ENCODE measurements at places on chromosomes 5 and 9.

- ATAC-seq = no peak
These were observed 34.9 kb downstream of the SYK start for GRCh38 chr9:90836411-90837080.

GRCh38 chr9:133887540-133888047 lies 104.5 kb downstream of the VAV2 start:
- ATAC-seq = peak; percentile 34

GRCh38 chr9:69180670-69181069 lies 6.6 kb downstream of the TJP2 start:
- peak; percentile 89 for ATAC-seq

GRCh38 chr5:170273968-170274710 lies 23.4 kb downstream of the LCP2 start:
- ATAC-seq = peak; percentile 88

- peak; percentile 78 for ATAC-seq
These were observed at the start of gene SNCAIP for GRCh38 chr5:122311961-122312590. TSS of gene SNCAIP (plus strand) at chr5:122312237. CDS start at chr5:122391135, 78,898 bp downstream.

DNA sequence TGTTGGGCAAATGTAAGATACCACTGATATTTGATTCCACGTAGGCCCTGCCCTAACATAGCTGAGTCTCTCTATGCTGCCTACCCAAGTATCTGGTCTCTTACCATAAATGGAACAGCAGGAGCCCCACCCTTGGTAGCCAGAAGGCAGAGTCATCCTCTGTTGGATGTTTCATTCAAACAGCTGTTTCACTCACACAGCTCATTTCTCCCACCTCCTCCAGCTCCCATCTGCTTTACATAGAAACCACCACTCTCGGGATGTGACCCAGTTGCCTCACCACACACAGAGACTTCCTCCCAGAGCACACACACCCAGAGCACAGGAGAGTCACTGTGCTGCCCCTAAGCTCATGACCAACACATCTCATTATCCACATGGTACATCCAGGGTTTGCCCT lies 165.3 kb downstream of the TMEM167A start:
- ATAC-seq = peak; percentile 99

DNA sequence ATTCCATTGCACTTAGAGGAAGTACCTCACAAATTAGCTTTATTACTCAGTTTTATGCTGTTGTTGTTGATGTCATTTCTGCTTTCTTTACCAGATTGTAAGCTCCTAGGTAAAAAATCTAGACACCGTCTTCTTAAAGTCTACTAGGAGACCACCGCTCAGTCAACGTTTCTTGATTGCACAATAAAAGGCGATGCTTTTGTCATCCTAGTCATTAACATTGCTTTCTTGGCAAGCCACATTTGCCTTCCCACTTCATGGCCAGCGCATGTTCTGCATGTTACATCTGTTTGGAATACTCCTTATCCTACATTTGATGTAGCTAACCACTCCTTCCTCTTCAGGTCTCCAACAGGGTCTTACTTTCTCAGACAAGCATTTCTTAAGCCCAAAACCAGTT lies 464.0 kb upstream of the TUSC1 start:
- no peak for ATAC-seq

- peak; percentile 98 for ATAC-seq
These were observed at the start of gene DMRT2 for GRCh38 chr9:1050125-1050895. TSS of gene DMRT2 (plus strand) at chr9:1050357. CDS start at chr9:1051614, 1,257 bp downstream.

GRCh38 chr9:133779516-133780403 lies 41.6 kb upstream of the SARDH start:
- ATAC-seq = no peak

DNA sequence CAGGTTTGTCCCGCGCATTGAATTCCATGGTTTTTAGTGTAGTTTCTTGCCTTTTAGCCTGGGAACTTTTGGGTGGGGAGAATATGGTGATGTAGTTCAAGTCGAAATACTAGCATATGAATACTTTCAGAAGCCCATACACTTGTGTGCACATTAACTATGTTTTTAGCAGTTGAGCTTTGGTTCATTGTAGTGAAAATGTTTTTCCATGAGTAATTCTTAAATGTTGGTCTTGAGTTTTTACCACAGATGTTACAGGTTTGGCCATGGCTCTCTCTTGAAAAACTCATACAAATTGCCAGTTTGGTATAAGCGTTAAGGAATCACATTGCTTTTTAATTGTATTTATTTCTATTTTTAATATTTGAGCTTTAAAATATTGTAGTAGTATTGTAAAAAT lies 45.6 kb downstream of the TRIO start:
- ATAC-seq = no peak
